ENCODE measurements at places on chromosomes 3 and 15. TPM values are rescaled to one million over a fixed set of nuclear protein-coding genes. Genes with fewer than 3 reads are reported as not detected.

Gene ISL2
- not detected for total RNA-seq

- no peak for DNase-seq
These were observed 69.5 kb upstream of the NEO1 start for GRCh38 chr15:72982714-72983113.

- no peak for DNase-seq
These were observed 86.5 kb downstream of the SEMA6D start for GRCh38 chr15:47803767-47804166.

Gene ALDH1A3
- 24.5 TPM for total RNA-seq

GRCh38 chr3:18223571-18223970 lies 201.6 kb downstream of the SATB1 start:
- no peak for DNase-seq

Gene IL5RA
- not detected for total RNA-seq

DNA sequence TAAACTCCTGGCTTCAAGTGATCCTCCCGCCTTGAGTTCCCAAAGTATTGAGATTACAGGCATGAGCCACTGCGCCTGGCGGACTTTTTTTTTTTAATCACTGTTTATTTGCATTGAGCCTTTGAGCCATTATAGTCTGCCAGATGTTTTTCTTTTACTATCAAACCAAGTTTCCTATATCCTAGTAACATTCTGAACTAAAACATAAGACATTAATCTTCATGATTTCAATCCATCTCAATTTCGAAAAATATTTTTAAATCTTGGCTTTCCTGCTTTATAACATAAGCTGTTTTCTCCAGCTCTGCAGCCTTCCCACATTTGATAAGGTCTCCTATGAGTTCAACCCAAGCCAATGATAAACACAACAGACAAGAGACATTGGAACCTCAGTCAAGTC lies 75.4 kb downstream of the UMPS start:
- DNase-seq = no peak

GRCh38 chr15:76976572-76977270 lies 18.2 kb upstream of the PSTPIP1 start:
- no peak for DNase-seq

GRCh38 chr15:67066041-67066958 lies 898 bp downstream of the SMAD3 start:
- DNase-seq = no peak

Gene GPR62
- total RNA-seq = not detected

DNA sequence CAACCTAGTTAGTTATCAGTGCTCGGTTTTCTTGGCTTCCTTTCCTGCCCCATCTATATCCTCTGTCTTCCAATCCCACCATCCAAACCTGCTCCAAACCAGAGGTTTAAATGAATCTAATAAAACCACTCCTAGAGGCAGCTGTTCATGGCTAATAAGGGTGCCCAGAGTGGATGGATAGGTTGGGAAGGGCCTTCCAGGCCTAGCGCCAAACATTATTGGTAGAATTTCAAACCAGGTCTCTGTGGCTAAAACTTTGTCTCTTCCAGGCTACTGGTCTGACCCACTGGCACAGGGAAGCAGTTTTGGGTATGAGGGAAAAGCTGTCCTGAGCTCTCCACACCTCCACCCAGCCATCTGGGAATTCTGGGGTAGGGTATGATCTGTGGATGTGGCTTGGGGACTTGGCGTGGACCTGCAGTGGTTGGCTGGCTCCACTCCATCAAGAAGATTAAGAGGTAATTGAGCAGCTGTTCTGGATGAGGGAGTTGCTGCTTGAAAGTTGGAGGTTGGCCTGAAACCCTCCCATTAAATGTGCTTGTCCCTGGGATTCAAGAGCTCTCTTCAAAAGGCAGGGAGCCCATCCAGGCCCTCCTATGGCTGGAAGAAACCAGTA lies 29.3 kb upstream of the INSYN1 start:
- no peak for DNase-seq

Gene GOLGA6D
- total RNA-seq = not detected

DNA sequence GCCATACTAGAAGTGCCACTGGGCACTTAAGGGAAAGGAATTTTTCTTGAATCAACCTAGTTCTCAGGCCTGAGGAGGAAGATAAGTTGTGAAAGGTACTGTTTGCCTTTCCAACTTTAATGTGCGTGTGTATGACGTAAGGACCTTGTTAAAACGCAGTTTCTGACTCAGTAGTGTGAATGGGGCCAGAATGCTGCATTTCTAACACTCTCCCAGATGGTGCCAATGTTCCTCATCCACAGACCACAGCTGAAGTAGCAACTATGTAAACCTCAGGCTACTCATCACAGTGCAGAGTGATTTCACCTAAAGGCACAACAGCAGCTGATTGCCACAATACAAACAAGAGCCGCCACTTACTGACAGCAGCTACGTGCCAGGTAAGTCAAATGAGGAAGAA lies 103.6 kb downstream of the OTOL1 start:
- no peak for DNase-seq

Gene GOLGA8R
- total RNA-seq = 0.91 TPM

DNA sequence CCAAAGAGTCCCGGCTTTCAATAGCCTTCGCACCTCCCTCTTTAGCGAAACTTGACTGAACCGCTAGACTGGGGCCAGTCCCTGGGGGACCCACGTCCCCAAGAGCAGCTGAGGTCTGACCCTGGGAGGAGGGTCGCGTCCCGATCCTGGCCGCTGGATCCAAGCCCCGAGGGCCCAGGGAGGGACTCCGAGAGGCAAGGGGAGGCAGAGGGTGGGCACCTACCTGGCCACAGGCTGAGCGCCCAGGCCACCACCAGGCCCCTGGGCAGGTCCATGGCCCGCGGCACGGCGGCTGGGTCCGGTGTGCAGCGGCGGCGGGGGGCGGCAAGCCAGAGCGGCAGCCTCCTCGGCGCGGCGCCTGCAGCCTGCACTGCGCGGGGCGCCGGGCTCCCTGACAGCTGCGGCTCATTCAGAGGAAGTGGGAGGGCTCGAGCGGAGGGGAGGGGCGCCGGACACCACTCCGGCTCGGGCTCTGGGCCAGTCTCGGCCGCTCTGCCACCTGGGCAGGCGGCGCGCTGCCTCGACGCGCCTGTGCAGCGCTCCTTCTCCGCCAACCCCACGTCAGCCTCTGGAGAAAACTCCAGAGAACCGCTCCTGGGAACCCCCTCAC lies at the start of gene ITGA11:
ITGA11 (minus strand) TSS at position 372 of the 610 bp plus-strand sequence; CDS start at position 275, 97 bp downstream.
- peak; percentile 92 for DNase-seq

DNA sequence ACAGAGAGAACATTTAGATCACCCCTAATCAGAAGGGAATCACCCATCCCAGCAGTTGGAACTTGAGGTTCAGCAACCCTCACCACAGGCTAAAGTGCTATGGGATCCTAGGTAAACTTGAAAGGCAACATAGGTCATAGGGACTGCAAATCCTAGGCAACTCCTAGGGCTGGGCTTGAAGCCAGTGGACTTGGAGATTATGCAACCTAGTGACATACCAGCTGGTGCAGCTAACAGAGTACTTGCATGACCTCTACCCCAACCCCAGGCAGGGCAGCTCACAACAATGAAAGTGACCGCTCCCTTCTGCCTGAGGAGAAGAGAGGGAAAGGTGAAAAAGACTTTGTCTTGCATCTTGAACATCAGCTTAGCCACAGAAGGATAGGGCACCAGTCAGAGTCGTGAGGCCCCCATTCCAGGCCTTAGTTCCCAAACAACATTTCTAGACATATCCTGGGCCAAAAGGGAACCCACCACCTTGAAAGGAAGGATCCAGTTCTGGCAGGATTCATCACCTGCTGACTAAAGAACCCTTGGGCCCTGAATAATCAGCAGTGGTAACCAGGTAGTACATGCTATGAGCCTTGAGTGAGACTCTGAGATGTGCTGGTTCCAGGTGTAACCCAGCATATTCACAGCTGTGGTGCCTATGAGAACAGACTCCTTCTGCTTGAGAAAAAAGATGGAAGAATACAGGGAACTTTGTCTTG lies 37.6 kb upstream of the FBN1 start:
- DNase-seq = peak; percentile 31

- no peak for DNase-seq
These were observed 56.4 kb downstream of the PLAAT1 start for GRCh38 chr3:193297421-193297820.

GRCh38 chr15:57651445-57651844 lies 55.1 kb upstream of the POLR2M start:
- DNase-seq = no peak

Gene NME9
- total RNA-seq = not detected

Gene SCN11A
- total RNA-seq = 0.04 TPM

Gene ZPLD1
- total RNA-seq = not detected

GRCh38 chr3:58497097-58497496 lies 5.2 kb downstream of the KCTD6 start:
- no peak for DNase-seq

- DNase-seq = no peak
These were observed 76.2 kb upstream of the NSMCE3 start for GRCh38 chr15:29345549-29346525.

- no peak for DNase-seq
These were observed 122.0 kb upstream of the SLC7A14 start for GRCh38 chr3:170707899-170708298.

Gene ACVR2B
- 4.5 TPM for total RNA-seq

Gene PLA2G4F
- total RNA-seq = 176 TPM

GRCh38 chr15:81146006-81146405 lies 11.9 kb downstream of the CFAP161 start:
- no peak for DNase-seq

Gene VIPR1
- 69.9 TPM for total RNA-seq

DNA sequence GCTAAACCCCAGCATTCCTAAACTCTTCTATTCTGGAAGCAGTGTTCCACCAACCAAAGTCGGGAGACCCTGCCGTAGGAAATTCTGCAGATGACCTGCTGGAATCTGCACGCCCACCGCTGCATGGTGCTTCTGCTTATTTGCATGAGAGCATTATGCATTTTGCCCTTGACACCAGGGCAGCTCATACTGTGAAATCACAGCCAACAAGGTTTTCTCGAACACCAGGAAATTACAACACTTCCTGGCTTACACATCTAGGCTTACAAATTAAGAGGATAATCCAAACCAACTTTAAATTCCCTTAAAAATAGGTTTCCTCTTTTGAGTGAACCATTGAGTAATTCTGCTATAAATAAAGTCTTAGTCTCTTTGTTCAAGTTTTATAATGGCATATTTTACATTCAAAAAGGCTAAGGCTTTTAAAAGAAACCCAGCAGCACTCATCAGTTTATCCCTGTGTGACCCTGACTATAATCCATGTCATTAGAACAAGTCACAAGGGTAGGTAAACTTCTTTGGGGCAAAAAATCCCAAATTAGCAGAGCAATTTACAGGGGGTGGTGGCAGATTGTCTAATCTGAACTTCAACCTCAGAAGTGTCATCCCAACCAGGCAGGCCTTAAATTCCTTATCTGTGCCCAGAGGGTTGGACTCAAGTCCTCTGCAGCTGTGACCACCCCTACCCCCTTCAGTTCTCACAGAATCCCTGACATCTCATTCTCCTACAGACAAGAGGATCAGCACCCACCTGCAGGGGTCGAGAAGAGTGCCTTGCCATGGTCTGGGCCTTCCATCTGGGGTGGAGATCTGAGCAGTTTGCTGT lies 33.5 kb upstream of the RBP1 start:
- DNase-seq = no peak

Gene ST6GAL1
- 26.7 TPM for total RNA-seq

GRCh38 chr15:40858706-40859105 lies 14.9 kb downstream of the SPINT1 start:
- DNase-seq = no peak
